ENCODE measurements at places on chromosomes 5 and 9. TPM values are rescaled to one million over a fixed set of nuclear protein-coding genes. Genes with fewer than 3 reads are reported as not detected.

Gene SV2C
- total RNA-seq, result 0.09 TPM

Gene F12
- 10.7 TPM for total RNA-seq

Gene CEP72
- 3.9 TPM for total RNA-seq

Gene PCDHGA3
- 0.48 TPM for total RNA-seq

Gene PKN3
- total RNA-seq, result 2.5 TPM

Gene TPPP
- 5.8 TPM for total RNA-seq

Gene SNCAIP
- total RNA-seq, result 0.48 TPM

Gene ENTREP1
- 9.2 TPM for total RNA-seq

Gene CCDC69
- total RNA-seq, result 87.0 TPM

Gene ORM2
- total RNA-seq, result not detected

Gene MEF2C
- 16.3 TPM for total RNA-seq

Gene CARD6
- 20.4 TPM for total RNA-seq

Gene NXNL2
- total RNA-seq, result not detected

DNA sequence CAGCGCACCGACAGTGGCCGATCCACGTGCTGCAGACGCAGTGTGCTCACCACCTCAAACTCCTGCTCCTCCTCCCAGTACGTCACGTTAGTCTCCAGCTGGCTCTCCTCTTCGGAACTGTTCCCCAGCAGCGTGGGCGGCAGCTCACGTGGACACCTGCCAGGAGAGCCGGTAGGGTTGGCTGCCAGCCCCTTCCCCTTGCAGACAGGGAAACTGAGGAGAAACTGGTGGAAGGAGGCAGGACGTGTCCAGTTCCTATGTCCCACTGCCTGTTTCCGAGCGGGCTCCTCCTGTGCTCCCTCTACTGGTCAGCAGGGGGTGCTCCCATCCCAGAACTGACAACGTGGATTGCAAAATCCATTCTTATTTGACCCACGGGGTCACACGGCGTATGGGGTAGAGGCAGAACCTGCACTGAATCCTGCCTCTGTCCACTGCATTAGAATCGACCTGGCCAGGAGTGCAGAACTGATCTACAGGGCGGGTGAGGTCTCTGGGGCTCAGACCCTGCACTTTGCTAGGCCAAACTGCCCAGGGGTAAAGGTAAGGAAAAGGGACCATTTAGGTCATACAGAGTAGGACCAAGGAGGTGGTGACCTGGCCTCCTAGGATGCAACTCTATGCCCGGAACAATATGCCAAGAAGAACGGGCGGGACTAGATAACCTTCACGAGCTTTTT lies 25.7 kb downstream of the PDGFRB start:
- DNase-seq, result no peak

DNA sequence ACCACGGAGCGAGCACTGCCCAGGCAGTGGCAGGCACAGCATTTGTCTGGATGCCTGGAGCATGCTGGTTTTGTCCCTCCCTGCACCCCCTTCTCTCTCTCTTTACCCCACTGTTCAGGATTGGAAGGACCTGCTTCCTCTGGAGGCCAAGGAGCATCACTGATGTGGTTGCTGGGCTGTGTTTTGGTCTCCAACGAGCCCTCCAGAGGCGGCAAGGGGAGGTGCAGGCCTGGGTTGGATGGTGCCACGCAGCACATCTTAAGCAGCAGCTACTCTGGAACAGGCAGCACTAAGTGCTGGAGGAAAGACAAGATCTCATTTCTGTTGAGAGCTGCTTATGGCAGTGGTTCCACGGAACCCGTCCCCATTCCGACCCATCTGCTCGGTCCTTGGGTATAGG lies 139.6 kb downstream of the CMYA5 start:
- no peak for DNase-seq

DNA sequence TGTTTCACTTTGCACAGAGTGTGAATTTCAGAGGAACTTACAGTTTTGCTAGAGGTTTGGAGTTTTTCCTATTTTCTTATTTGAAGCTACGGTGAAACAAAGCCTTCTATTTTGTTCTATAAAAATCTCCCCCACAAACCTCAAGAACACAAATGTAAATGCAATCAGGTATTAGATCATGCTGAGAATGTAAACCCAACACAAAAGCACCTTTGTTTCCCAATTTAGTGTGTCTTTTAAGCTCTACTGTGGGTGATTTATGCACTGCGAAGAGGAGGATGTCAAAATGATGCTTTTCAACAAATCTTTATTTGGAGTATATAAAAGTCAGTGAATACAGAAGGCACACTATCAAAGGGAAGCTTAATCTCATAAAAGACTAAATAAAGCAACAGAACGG lies 4.3 kb upstream of the DRD1 start:
- no peak for DNase-seq

DNA sequence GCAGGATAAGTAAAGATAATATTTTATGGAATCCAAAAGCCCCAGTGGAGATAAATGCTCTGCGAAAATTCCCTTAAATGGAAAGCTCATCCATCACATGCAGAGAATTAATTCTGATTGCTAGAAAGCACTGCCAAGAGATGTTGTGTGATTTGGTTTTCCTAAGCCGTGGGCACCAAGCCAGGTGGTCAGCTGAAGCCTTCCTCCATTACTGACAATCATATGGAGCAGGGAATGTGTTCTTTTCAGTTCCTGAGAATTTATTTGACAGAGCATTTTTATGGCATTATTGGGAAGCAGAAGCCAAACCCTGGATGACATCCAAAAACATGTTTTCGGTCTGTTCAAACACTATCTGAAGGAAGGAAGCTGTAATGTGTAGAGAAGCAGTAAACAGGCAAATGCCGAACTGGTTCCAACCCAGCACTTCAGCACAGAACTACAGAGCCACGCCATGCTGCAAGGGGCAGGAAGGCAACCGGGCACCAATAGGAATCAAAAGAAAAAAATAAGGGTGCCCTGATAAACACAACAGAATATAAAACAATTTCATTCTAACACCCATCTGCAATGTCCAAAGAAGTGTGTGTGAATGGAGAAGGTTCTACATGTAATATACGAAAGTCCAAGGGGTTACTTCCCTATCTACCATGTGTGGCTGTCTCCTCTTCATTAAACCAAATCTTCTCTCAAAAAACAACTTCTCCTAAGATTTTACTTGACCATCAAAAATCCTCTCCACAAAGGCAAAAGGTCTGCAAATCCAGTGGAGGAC lies 12.3 kb downstream of the ARSB start:
- no peak for DNase-seq

GRCh38 chr9:105681724-105682123 lies 12.6 kb upstream of the TMEM38B start:
- DNase-seq, result no peak

DNA sequence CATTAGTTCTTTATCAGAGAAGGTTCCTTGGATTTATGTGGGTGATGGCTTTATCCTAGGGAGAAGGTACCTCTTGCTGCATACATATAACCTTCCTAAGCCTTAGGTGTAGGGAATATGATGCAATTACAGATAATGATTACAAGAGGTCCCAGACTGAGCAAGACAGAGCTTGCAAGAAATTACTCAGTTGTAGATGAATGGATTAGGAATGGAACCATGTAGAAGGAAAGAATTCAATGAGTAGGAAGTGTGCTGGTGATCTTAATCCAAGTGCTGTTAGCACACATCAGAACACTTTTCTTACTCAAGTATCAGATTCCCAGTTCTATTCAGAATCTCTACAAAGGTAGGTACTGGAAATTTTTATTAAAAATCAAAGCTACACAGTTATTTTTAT lies 2.5 kb downstream of the OR13F1 start:
- no peak for DNase-seq

- no peak for DNase-seq
Observed at GRCh38 chr9:109709866-109710265, 70.1 kb upstream of the PALM2AKAP2 start.

DNA sequence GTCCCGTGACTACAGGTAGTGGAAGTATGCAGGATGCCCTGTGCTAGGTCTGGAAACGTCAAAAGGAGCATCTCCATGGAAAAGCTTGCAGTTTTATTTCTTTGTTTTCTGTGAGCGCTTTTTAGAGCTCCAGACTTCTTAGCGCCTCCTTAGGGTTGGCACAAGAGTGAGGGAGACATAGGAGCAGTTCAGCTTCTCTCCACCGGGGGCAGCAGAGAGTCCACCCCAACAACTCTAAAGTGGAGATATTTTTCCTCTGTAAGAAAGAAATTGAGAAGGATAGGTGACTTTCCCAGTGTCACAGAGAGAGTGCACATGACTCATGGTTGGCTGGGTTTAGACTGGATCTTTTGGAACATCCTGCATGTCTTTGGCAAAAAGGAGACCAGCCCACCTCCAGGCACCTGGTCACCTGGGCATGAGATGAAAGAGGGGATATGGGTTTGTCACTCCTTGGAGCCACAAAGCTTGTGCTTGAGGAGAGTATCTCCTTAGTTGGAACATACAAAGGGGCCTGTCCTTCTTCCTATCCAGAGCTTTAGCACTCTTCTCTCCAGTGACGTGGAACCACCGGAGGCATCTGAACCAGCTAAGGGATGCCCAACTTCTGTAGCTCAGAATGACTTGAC lies 637.7 kb downstream of the SEMA5A start:
- DNase-seq, result no peak

GRCh38 chr5:14405706-14406553 lies 175.7 kb upstream of the OTULINL start:
- DNase-seq, result no peak

- no peak for DNase-seq
Observed at GRCh38 chr9:27162045-27162444, 53.0 kb downstream of the TEK start.

DNA sequence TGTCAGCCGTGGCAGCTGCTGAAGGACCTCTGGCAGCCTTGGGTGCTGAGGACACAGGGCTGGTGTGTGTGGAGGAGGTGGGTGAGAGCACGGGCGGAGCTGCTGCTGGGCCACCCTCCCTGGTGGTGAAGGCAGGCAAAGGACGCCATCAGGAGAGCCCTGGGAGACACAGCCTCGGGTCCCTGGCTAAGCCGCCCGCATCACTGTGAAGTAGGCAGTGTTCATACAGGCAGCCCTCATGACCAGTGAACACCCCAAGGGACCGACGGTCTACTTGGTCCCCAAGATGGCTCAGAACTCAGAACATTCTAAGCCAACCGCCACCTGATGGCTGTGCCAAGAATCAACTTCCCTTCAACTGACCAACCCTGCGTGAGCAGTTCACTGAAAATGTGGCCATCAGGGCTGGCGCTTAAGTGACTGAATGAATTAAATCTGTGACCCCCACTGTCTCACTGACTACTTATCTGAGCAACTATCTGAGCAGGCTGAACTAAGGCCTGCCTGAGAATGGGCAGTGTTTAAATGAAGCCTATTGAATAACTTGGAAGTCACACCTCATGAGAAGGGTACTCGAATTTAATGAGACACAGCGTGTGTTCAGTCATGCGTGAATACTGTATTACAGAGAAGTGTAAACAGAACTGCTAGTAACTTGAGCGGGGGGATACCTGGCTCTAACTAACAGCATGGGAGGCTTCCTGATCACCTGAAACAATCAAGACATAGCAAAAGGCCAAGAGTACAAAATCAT lies 54.7 kb upstream of the SIMC1 start:
- DNase-seq, result no peak

- DNase-seq, result no peak
Observed at GRCh38 chr5:57947181-57947580, 464.6 kb upstream of the ACTBL2 start.

- no peak for DNase-seq
Observed at GRCh38 chr5:73367650-73368049, 80.9 kb downstream of the FOXD1 start.

GRCh38 chr5:168916852-168917251 lies 337.7 kb upstream of the PANK3 start:
- no peak for DNase-seq

- DNase-seq, result no peak
Observed at GRCh38 chr5:144944936-144945335, 774.3 kb downstream of the KCTD16 start.

DNA sequence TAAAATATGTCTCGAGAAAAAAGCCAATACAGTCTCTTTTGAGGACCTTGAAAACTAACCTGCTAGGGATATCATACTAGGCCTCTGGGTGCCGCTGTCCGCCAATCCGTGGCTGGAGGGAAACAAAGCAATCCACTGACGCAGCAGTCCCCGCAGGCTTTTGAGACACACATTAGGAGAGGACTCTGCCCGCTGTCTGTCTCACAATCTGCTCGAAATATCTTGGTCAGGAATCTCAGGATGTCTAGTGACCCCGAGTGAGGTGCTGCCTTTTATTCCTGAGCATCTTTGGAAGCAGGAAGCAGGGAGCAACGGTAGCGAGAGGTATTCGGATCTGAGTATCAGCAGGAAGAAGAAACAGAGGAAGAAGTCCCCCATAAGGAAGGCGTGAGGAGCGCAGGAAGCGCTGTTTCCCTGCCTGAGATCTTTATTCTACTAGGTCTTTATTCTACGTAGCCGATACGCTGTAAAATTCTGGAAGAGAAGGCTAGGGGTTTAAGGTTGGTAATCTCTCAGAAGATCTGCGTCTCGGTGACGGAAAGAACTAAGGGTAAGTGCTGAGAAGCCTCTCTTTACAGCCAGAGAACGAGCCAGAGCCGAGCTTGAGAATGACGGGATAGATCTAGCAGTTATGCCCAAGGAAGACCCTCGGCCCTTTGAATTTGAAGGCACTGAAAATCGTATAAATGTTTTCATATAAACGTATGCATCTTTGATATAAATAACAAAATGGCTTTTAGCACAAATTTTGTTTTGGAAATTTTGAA lies 4.0 kb upstream of the PCDHGA1 start:
- DNase-seq, result no peak

DNA sequence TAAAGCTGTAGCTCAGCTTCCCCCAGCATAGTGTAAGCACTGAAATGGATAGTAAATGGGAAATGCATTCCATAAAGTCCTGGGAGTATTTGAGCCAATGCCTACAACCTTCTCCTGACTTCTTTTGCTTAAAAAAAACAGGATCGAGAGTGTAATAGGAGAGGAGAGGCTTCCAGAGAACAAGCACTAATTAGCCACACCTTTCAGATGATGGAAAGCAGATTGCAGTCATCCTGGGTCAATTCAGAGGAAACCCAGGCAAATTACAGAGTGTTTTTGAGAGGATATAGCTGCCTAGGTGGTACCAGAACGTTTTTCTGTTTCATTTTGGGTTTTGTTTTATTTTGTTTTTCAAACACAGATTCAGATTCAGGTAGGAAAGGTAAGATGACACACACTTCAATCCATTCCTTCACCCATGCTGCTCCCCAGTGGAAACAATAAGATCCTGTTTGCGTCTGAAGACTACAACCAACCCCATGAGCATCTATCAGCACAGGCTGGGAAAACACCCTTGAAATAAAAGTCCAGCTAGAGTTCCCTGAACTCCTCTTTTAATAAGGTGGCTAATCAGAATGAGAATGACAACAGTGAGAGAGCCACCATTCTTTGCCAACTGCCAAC lies 95.6 kb downstream of the RFK start:
- DNase-seq, result no peak

- DNase-seq, result no peak
Observed at GRCh38 chr5:1131191-1131621, 19.3 kb upstream of the SLC12A7 start.

GRCh38 chr5:130496215-130496614 lies 592.0 kb downstream of the CHSY3 start:
- no peak for DNase-seq

GRCh38 chr5:93249651-93250289 lies 331.2 kb downstream of the NR2F1-AS1 start:
- DNase-seq, result no peak

- DNase-seq, result no peak
Observed at GRCh38 chr5:139245637-139246339, 47.6 kb upstream of the SIL1 start.

- no peak for DNase-seq
Observed at GRCh38 chr9:131481441-131482342, 21.0 kb upstream of the POMT1 start.

GRCh38 chr9:31588006-31588405 lies 796.4 kb upstream of the ACO1 start:
- DNase-seq, result no peak

Data from esophagus squamous epithelium (tissue), 5 donors.